ENCODE measurements at places on chromosomes 16 and 17.
A peak's percentile ranks its signal among the peaks of the same experiment; 100 is the strongest.

- DNase-seq, result no peak
Observed at GRCh38 chr16:80079072-80079471, 461.7 kb upstream of the DYNLRB2 start.

- no peak for DNase-seq
Observed at GRCh38 chr17:80455336-80455710, 21.1 kb downstream of the NPTX1 start.

DNA sequence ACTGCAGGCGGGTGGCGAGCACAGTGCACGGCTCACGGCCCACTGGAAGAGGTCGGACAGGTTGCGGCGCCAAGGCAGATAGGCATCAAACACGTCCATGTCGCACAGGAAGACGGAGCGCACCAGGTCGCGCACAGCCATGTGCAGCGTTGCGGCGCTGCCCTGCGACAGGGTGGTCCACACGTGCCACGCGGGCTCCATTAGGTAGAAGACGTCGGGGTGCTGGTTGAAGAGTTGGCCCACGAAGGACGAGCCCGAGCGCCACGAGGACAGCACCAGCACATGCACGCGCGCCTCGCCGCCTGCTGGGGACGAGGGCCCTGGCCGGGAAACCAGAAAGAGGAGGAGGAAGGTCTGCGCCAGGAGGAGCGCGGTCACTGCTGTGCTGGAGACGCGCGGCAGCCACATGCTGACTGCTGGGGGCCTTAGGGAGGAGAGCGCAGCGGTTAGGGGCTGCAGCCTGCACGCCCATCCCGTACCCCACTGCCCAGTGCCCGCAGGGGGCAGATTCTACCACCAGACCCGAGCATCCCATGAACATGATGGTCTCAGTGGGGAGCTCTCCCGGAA is 15.0 kb upstream of the TMEM170A start:
- DNase-seq, result no peak

DNA sequence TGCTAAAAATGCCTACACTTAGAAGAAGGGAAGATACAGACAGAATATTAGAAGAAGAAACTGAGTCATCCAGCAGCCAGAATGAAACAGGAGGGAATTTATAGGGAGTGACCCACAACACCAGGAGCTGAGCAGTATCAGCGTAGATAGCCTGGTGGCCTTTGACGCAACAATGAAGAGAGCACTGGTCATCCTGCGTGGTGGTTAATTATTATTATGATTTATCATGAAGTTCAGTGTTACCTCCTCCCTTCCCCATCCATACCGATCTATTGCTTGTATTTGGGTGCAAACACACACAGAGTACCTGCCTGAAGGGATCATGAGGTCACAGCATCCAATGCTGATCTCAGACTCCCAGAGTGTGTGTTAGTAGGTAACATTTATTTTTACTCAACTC is 38.5 kb downstream of the ERCC4 start:
- no peak for DNase-seq

DNA sequence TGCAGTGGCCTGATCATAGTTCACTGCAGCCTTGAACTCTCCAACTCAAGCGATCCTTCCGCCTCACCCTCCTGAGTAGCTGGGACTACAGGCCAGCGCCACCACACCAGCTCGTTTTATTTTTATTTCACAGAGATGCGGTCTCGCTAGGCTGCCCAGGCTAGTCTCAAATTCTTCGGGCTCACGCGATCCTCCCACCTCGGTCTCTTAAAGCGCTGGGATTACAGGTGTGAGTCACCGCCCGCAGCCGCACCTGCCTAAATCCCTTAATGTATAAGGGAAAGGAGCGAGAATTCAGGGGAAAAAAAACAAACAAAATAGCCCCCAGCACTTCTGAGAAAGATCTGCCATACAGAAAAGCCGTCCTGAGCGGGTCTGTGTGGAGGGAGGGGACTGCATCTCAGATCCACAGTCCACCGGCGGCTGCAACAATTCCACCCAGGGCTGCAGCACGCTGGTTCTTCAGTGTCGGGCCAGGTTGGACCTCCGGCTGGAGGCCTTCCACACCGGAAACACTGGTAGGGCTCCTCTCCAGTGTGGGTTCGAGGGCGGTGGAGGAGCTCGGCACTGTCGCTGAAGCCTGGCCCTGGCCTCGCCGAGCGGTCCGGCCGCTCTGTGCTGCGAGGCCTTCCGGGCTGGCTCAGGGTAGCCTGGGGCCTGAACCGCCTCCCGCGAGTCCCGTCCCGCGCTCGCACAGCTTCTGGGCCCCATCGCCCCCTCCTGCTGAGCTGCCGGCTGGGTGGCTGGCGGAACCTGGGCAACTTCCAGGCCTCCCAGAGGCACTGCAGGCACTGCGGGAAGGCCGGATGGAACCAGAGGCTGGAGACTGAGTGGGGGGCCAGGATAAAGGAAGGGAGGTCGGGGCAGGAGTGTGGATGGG is 7.0 kb downstream of the ZNF843 start:
- DNase-seq, result no peak

DNA sequence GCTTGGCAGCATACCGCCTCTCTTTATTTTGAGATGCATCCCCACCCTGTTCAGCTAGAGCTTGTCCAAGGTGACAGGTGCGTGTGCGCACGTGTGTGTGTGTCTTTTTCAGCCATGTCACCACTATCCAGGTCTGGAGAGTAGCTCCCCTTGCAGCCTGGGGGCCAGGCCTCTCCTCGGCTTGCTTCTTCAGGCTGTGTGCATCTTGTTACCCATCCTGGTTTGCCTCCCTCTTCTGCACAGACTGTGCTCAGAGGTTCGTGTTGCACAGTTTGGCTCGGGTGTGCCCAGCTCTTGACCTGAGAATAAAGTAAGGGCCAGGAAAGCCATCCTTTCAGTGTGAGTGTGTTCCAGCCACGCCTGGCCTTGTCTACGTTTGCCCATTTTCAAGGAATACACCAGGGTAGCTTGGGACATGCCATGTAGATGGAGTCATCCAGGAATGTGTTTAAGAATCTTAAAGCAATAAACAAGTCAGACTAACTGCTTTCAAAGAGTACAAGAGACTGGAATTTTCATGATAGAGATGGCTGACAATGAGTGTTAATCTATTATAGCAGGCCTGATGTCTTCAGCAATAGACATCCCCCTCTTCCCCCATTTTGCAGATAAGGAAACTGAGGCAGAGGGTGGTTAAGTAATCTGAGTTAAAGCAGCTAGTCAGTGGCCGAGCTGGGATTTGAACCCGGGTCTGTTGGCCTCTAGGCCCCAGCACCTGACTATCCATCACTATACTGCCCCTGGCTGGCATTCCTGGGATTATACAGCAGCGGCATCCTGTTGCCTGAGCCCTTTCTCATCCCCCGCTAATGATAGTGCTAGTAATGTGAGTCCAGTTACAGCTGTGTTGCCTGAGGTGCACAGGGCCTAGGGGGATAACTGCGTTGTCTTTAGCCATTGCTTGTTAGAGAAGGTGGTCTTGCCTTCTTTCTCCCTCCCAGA is 77.9 kb downstream of the KSR1 start:
- DNase-seq, result no peak

- peak; percentile 62 for DNase-seq
Observed at GRCh38 chr17:39667945-39668924, at the start of gene PNMT. Gene PNMT, plus strand, starts transcription at chr17:39668453. Its CDS starts 23 bp downstream, at chr17:39668476.

DNA sequence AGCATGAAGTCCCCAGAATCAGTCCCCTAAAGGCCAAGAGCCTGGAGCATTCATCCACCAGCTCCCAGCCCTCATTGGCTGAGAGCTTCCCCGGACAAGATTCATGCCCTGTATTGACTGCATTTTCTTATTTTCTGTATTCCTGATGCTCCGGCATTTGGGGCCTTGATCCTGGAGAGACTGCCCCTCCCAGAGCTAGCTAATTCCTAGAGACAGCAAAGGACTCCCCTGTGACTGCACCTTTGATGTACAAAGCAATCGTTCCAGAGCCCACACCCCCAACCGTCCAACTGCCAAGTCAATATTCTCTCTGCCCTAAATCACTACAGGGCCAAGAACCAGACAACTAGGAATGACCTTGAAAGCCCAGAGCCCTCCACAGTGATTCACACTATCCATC is 93.4 kb upstream of the CDH5 start:
- no peak for DNase-seq

- no peak for DNase-seq
Observed at GRCh38 chr16:85968041-85968920, 69.3 kb downstream of the IRF8 start.

GRCh38 chr17:75602644-75603043 is 15.0 kb downstream of the MYO15B start:
- DNase-seq, result no peak

DNA sequence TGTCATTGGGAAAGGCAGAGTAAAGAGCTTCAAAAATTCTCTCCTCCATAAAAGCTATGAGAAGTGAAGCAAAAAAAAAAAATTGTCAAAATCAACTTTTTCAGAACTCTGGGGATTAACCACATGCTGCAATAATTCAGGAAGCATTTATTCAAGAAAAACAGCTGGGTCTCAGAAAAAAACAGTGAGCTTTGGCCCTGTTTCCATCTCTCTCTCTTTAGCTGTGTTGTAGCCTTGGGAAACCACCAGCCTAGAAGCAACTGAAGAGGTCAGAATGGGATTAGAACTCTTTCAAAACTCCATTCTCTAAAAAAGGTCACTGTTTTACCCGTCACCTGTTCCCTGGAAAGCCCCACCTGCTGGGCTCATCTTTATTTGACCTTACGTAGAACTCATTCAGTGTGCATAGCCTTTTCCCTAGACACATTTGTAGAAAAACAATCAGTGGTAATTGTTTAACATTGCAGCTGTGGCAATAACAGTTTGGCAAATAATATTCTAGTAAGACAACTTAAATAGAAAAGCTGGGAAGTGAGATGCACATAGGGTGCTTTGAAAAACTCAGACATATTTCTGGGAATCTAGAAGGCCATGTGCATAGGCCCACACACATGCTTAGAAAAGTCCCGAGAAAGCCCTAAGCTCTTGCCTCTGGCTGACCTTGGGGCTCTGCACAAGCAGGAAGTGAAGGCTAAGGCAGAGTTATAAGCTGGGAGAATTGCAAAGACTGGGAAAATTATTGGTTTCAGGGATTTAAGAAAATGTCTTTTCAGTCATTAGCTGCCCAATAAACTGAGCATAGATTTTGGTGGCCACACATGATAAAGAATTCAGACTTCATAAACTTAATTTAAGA is 18.0 kb downstream of the SLC5A11 start:
- no peak for DNase-seq

- no peak for DNase-seq
Observed at GRCh38 chr17:48139944-48140343, 32.4 kb downstream of the SNX11 start.

DNA sequence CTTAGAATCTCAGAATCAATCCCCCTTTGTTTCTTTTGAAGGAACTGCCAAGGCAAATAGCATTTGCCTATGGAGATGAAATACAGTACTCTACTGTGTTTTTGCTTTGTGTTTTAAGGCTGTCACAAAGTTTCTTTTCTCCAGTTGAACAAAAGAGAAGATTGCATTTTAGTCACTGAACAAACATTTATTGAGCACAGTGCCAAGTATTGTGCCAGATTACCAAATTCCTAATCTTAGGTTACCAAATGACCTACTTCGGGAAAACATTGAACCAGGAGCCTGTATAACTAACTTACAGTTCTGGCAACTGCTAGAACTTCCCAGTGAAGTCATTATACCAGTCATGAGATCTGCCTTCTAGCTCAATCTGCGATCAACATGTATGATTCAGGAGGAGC is 3.0 kb upstream of the UBB start:
- DNase-seq, result no peak

- DNase-seq, result no peak
Observed at GRCh38 chr16:35690413-35690812, 2231.0 kb downstream of the TP53TG3F start.

GRCh38 chr16:65125322-65125721 is 3.5 kb upstream of the CDH11 start:
- DNase-seq, result no peak

DNA sequence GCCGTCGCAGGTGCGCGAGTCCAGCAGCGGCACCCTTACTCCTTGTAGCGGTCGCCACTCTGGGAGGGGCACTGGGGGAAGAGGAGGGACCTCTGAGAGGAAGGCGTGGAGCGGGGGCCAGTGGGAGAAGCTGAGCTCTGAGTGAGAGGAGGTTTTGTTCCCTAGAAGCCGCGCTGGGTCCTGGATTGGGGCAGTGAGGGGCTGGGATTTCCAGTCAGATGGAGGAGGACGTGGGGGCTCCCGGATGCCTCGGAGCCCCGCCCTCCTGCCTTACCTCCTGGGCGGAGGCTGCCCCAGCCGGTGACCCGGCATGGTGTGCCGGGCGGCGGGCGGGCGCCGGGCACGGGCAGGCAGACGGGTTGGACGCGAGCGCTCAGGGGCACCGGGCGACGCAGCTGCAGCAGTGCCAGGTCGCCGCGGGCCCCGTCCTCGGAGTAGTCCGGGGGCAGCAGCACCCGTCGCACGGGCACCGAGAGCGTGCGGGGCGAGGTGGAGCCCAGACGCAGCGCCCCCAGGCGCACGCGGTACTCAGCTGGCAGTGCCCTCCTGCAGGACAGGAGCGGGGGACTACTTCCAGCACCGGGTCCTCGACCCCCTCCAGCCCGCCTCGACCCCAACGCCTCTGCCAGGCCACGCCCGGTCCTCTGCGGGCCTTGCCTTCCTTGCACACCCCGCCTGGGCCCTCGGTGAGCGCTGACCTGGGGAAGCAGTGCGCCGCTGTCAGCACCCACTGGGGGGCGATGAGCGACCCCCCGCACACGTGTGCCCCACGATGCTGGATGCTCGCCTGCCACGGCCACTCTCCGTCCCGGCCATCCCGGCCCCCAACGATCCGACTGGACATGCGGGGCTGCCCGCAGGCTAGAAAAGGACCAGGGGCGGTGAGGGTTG is 2.0 kb downstream of the PRSS33 start:
- DNase-seq, result no peak

- no peak for DNase-seq
Observed at GRCh38 chr16:2475413-2476344, 752 bp downstream of the TBC1D24 start.

DNA sequence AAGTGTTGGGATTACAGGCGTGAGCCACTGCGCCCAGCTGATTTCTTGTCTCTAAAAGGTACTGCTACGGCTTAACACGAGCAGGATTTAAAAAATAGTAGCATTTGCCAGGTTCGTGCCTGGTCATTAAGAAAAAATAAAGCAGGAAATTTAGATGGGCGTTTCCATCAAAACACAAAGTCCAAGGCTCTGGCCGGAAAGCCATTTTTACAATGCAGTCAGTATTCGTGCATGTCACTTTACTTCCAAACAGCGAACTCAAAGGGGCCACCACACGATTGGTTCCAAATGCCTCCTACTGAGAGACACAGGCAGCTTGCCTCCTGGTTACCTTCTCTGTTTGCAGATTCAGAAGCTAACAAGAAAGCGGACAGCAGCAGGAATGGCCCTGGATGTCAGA is 66.2 kb downstream of the MRM3 start:
- DNase-seq, result no peak
